ENCODE measurements at places on chromosomes 3 and 15. TPM values are rescaled to one million over a fixed set of nuclear protein-coding genes. Genes with fewer than 3 reads are reported as not detected.

- no peak for DNase-seq
Measured at GRCh38 chr3:35787936-35788335, 148.6 kb downstream of the ARPP21 start.

GNB4 gene
- 58.7 TPM for total RNA-seq

CACNA2D2 gene
- 12.2 TPM for total RNA-seq

DNA sequence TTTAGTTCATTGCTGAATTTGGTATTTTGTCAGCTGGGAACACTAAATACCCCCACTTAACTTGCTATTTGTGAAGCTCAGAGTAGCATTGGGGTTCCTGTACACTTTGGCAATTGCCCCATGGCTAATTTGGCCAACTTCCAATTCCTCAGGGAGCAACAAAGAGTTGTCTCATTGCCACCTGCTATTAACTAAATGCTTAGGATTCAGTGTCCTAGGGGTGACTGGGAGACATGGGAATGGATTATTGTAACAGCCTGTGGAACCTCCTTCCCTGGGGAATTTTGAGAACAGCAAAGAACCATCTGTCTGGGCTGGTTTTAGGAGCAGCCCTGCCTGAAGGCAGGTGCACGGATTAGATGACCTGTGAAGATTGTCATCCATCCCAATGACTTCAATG lies 437.4 kb upstream of the TPRG1 start:
- peak; percentile 17 for DNase-seq

DNA sequence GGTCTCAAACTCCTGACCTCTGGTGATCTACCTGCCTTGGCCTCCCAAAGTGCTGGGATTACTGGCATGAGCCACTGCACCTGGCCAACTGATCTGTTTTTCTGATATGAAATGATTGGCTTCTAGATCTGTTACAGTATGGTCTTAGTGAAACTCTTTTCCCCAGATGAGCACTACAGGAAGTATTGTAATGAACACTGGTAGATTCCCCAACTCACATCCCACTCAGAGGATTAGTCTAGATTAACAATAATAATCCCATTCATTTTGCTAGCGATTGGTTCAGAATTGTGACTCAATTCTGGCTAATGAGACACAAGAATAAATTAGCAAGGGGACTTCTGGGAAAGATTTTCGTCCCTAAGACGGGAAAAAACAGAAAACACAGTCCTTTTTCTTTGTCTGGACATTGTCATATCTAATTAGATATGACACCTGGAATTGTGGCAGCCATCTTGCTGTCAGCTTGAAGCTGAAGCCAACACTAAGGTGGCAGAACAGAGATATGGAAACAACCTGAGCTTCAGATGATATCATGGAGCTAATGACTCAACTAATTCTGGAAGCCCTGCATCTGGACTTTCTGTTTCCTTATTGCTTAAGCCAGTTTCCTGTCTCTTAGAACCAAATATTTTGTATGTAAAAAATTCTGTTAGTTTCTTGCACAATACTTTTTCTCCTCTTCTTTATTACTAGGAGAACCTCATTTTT lies 17.4 kb upstream of the NPTN start:
- no peak for DNase-seq

DNA sequence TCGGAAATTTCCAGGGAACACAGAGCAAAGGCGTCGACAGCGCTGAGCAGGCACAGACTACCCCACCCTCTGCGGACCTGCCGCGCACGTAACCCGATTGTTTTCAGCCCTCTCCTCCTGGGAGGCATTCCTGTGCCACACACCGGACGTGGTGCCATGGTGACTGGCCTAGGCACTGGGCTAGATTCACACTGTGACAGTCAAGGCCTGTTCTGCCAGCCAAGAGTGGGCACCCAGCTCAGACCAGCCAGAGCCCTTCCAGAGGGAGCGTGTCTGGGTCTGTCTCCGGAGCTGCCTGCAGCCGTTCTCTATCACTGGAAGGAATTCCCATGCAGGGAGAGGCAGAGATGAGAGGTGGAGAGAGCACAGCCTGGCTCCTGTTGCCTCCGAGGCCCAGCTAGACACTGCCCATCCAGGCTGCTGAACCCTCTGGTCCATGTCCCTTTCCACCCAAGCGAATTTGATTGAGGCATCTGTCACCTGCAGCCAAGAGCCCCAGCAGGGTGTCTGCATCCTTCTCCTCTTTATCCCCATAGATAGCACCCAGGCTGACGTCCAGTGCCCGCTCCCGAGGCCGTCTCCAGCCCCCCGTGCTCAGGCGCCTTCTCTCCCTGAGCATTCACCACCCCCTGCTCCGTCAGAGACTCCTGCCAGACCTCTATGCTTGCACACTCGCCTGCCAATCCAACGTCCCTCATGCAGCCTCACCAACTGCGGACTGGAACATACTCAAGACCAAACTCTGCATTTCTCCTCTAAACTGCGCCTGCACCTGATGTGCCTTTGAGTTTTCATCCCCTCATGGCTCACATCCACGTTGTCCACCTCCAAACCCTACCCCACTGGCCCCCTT lies 267.5 kb downstream of the OCA2 start:
- peak; percentile 36 for DNase-seq

DNA sequence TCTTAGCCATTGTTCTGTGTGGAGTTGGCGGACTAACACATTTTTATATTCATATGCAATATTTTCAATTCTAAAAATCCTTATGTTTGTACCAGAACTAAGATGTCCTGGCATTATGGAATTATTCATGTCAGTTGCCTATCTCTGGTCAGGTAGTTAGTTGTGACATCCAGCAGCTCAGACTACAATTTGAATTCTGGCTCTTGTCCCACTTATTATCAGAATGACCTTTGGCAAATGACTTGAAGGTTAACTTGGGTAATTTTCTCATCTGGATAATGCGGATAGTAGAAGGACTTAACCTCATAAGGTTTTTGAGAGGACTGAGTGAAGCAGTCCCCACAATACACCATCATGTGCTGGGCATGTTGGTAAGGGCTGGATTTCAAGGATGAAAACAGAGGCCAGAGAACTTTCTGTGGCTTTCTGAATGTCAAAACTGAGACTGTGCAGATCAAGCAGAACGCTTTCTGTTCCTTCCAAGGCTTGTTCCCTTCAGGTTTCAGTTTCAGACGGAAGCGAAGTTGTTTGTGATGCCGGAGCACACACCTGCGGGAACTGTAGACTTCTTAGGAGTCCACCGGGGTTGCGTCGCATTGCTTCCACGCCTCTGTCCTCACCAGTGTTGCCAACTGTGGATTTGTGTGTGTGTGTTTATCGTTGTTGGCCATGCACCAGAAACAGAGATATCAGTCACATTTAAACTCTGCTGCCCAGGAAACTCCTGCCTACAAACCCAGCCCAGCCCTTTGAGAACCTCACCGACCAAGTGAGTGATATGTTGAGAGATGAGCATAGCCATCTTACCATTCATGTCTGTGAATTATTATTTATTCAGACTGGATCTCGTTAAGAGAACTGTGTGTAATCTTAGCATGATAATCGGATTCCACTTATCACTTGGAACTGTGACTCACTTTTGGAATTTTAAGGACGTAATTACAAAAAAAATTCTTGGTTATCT lies 76.0 kb downstream of the PTPRG start:
- no peak for DNase-seq

DNA sequence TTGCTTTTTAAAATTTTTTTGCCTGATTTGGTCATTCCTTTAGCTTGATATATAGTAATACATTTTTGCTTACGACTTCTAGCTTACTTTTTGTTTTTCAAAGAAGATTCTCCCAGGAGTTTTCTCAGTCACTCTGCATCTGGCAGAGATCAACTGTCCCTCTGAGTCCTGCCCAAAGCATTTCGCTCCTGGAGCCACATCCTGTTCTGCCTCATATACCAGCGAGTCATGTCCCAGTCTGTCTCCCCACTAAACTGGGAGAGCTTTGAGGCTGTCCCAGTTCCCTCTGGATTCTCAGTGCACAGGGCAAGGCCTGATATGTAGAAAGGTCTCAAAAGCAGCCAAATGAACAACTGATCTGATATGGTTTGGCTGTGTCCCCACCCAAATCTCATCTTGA lies 326.3 kb downstream of the ARRDC4 start:
- no peak for DNase-seq

GRCh38 chr3:117719316-117719926 lies 1009.8 kb downstream of the TUSC7 start:
- DNase-seq = no peak

GRCh38 chr3:181941250-181941649 lies 229.5 kb downstream of the SOX2 start:
- no peak for DNase-seq

- no peak for DNase-seq
Measured at GRCh38 chr3:16090706-16091105, 83.8 kb upstream of the GALNT15 start.

CHRNA5 gene
- 5.1 TPM for total RNA-seq

DNA sequence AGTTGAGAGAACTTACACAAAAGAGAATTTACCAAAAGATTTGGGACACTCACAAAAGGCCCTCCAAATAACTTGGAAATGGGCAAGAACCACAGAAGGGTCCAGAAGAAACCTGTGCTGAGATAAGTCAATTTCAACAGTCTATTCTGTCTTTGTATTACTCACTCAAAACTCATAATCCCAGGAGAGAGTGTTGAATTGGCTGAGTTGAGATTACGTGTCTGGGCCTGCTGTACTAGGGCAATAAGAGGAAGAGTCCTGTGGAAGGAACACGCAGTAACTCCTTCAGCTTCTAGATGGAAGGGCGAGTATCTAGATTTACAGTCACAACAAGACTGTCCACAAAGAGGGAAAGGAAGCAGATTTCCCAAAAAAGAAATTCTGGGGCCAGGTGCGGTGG lies 42.5 kb upstream of the DYNC1LI1 start:
- DNase-seq = no peak

DNA sequence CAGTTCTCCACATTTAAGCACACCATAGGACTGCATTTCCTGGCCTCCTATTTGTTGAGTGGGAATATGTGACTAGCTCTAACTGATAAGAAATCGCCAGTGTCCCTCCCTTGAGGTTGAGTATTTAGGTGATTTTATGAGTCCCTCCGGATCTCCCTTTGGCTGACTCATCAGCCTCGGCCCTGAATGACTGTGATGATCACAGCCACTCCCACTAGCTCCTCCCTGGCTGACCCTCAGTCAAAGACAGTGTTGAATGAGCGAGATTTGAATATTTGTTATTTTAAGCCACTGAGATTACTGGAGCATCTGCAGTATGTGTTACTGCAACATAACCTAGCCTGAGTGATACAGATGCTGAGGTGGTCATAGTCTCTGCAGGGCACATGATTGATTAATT lies 515.3 kb downstream of the EPHB1 start:
- DNase-seq = no peak

ZFYVE19 gene
- 15.4 TPM for total RNA-seq

DNA sequence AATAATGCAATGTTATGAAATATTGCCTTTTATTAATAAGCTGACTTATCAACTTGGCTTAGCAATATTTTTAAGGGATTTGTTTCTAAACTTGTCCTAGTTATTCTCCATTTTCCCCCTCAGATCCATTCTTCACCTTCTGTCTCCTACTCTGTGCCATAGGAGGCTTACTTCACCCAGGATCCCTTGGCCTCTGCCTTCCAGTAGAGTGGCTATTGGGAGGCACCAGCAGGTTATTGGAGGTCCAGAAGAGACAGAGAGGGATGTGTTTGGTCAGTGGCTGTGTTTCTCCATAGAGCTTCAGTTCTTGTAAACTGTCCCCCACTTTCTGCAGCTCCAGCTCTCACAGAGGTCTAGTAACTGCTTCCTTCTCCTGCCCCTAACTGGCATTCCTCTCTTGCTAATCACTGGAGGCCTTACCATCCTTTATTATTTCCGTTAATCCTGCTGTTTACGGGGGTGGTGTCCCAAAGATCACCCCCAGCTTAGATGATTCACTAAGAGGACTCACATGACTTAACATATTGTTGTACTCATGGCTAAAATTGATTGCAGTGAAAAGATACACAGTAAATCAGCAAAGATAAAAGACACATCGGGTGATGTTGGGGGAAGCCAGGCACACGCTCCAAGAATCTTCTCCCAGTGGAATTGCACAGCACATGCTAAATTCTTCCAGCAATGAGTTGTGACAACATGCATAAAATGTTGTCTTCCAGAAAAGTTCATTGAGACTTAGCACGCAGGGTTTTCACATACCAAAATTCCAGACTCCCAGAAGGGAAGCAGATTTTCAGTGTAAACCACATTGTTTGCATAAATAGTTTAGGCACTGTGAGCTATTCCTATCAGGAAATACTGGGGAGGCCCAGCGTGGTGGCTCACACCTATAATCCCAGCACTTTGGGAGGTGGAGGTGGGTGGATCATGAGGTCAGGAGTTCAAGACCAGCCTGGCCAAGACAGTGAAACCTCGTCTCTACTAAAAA lies 67.5 kb downstream of the RPL22L1 start:
- DNase-seq = no peak

NUDT16 gene
- 13.2 TPM for total RNA-seq

DNA sequence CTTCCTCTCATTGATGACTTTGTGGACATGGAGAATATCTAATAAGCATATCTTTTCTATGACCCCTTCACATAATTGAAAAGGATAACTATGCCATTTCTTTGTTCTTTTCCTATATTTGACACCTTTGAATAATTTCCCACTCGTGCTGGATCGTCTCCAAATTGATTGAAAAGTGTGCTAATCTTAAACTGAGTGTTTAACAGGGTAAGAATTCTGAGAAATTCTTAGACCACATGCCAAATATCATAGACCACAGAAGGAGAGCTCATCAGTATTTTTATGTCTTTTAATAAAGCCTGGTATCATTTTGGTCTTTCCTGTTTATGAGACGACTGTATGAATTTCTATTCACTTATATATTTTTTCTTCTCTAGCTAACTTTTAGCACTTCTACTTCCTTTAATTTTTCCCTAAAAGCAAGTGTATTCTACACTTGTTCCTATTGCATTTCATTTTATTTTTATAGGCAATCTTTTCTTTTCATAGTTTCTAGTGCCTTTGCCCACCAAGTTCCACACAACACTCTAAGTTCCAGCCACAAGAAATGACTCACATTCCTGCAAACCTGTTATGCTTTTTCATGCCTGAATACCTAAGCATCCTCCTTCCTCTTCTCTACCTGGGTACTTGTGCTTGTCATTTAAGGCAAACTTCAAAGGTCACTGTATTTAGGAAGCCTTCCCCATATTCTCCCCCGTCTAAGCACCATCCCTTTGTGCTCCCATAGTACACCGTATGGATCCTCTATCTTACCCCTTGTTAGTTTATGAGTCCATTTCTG lies 30.1 kb downstream of the KBTBD8 start:
- DNase-seq = no peak

DNA sequence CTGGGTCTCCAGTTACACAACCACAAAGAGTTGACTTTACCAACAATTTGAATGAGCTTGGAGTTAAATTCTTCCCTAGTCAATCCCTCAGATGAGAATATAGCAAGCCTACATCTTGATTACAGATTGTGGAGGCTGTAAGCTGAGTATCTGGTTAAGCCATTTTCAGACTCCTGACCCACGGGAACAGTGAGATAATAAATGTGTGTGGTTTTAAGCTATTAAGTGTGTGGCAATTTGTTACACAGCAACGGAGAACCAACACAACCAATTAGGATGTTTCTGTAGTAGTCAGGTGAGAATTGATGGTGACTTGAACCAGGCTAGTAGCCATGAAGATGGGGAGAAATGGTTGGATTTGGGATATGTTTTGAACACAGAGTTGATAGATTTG lies 37.7 kb upstream of the SLC4A7 start:
- no peak for DNase-seq

- no peak for DNase-seq
Measured at GRCh38 chr3:113454630-113455029, 13.3 kb upstream of the CFAP44 start.

GRCh38 chr3:64158334-64158733 lies 66.9 kb downstream of the PRICKLE2 start:
- no peak for DNase-seq

- no peak for DNase-seq
Measured at GRCh38 chr3:142088522-142088921, 60.8 kb downstream of the TFDP2 start.

Measured in cerebellum (tissue), 4 donors.